ENCODE measurements at places on chromosomes 16 and 17.

GRCh38 chr17:65287040-65287439 lies 149.9 kb downstream of the RGS9 start:
- no peak for DNase-seq

- no peak for DNase-seq
Observed at GRCh38 chr16:85042606-85043005, 15.0 kb downstream of the KIAA0513 start.

GRCh38 chr17:63716426-63716825 lies 16.5 kb upstream of the LIMD2 start:
- DNase-seq: no peak

DNA sequence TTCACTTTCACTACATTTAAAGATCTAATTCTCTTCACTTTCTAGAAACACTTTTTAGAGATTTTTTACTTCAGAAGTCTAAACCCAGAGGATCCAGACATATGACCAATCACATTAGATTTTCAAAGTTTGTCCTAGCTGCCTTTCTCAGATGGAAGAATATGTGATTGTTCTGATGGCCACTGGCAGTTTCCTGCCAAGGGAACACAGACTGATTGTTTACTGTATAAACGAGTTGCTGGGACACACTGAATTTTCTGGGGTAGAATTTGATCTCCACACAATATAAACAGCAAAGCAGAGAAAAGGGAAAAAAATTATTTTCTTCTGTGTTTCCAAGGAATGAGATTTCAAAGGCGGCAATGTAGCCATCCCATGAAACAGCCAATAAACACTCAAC lies 480.0 kb downstream of the TOX3 start:
- DNase-seq: no peak

GRCh38 chr16:66976746-66977145 lies 11.6 kb upstream of the CES4A start:
- DNase-seq: no peak

Measured in suppressor macrophage treated with lipopolysaccharide for 1 hour (primary cell).